ENCODE measurements at places on chromosomes 7 and 10.

DNA sequence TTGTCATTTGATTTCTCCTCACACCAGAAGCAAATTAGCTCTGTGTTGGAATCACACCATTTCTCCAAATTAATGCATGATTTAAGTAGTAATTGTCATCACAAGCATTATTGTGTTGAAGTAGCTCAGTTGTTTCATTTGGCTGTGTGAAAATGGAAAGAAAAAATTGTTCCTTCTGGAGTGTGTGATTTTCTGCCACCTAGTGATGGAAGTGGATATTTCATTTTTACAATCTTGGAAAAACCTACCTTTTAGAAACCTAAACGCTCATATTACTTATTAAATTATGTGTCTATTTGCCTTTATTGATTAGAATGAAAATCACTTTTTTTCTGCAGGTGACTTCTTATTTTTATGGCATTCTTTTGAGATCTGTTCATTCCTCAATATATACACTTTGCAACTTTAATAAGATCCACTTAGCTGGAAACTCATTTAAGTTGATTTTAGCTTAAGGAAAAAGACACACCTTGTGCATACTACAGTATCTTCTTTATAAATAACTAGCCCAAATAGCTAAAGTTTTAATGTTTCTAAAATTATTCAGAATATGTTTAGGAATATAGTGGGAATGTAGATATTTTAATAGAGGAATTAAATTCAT lies 50.0 kb downstream of the SRI start:
- no peaks in the 10 kb centered on the region for H3K27me3 ChIP-seq
- no peak overlapping the region for H3K4me3 ChIP-seq
- H3K4me1 ChIP-seq: no peaks in the 10 kb centered on the region

GRCh38 chr7:135428879-135429278 lies 81.0 kb downstream of the CNOT4 start:
- H3K4me3 ChIP-seq: no peak overlapping the region
- no peak overlapping the region for H3K27ac ChIP-seq
- no peaks in the 10 kb centered on the region for H3K27me3 ChIP-seq
- H3K4me1 ChIP-seq: peaks cover 19% of the 10 kb centered on the region

DNA sequence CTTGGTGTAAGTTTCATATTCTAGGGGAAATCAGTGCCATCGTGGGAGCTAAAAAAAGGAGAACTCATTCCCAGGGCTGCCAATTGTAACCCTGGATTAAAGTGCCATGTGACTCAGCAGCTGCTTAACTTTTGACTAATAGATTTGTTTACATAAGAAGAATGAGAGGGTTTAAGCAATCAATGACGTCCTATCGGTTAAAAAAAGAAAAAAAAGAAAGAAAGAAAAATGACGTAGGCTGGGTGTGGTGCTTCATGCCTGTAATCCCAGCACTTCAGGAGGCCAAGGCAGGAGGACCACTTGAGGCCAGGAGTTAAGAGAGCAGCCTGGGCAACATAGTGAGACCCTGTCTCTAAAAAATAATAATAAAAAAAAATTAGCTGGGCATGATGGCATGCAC lies 116.2 kb upstream of the AFAP1L2 start:
- H3K27me3 ChIP-seq: no peaks in the 10 kb centered on the region
- peak overlapping the region; percentile 40 for H3K4me3 ChIP-seq
- peak overlapping the region; percentile 10 for H3K27ac ChIP-seq

- H3K4me1 ChIP-seq: no peaks in the 10 kb centered on the region
- H3K4me3 ChIP-seq: no peak overlapping the region
- no peaks in the 10 kb centered on the region for H3K36me3 ChIP-seq
- no peak for DNase-seq
Observed at GRCh38 chr7:153852261-153852660, 199.9 kb upstream of the DPP6 start.

DNA sequence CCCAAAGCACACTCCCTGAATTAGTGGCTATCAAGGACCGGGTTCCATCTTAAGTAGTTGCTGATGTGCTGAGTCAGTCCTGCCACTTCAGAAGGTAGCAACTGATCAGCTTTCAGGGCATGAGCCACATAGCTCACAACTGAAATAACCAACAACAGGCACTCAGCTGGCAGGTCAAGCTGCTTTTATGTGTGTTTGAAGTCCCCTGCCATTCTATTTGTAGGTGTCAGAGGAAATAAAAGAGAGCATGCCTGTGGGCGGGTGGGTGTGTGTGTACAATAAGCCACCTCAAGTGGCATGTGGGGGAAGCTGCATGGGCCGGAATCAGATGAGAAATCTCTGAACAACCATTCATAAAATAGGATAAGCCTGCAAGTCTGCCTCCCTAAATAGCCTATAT lies 114.3 kb upstream of the YAE1 start:
- H3K4me3 ChIP-seq: no peak overlapping the region
- no peak for DNase-seq
- H3K4me1 ChIP-seq: no peaks in the 10 kb centered on the region
- peaks cover 13% of the 10 kb centered on the region for H3K27me3 ChIP-seq
- H3K36me3 ChIP-seq: no peaks in the 10 kb centered on the region

DNA sequence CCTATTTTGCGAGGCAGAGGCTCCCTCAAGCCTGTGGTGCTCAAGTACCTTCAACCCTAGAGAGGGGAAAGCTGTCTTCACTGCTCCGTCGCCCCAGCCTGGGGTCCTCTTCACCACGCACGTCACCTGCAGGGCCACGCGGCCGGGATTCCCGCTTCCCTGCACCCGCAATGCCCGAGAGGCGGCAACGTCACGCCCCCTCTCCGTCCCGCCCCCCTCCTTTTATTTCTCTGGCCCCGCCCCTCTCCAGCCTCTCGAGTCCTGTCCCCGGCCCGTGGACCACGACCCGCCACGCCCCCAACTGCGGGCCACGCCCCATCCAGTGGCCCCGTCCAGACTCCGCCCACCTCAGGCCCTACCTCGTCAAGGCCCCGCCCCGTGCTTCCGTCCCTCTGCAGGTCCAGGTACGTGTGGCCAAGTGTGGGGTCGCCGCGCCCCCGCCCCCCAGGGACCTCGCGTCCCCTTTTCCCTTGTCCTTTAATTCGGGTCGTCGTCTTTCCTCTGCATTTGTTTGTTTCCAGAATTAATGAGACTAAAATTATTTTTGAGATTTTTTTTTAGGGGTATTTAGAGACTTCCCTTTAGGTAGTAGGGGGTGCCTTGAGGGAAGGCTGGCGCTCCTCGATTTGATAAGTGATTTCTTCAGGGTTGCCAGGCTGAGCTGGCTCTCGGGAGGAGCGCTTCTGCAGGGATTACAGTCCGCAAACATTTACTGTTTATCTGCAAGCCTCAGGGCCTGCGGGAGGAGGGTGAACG lies 69.8 kb upstream of the BAIAP2L1 start:
- peak; percentile 55 for DNase-seq
- peaks cover 6% of the 10 kb centered on the region for H3K27me3 ChIP-seq
- H3K36me3 ChIP-seq: no peaks in the 10 kb centered on the region
- no peaks in the 10 kb centered on the region for H3K4me1 ChIP-seq
- H3K27ac ChIP-seq: no peak overlapping the region
- H3K4me3 ChIP-seq: no peak overlapping the region

GRCh38 chr10:109740436-109740835 lies 182.9 kb downstream of the XPNPEP1 start:
- H3K4me1 ChIP-seq: no peaks in the 10 kb centered on the region
- H3K4me3 ChIP-seq: no peak overlapping the region
- no peak overlapping the region for H3K27ac ChIP-seq

GRCh38 chr7:77388055-77388641 lies 28.0 kb downstream of the GSAP start:
- no peaks in the 10 kb centered on the region for H3K27me3 ChIP-seq
- H3K4me1 ChIP-seq: peaks cover 16% of the 10 kb centered on the region
- no peak for DNase-seq
- H3K4me3 ChIP-seq: no peak overlapping the region
- no peak overlapping the region for H3K27ac ChIP-seq

DNA sequence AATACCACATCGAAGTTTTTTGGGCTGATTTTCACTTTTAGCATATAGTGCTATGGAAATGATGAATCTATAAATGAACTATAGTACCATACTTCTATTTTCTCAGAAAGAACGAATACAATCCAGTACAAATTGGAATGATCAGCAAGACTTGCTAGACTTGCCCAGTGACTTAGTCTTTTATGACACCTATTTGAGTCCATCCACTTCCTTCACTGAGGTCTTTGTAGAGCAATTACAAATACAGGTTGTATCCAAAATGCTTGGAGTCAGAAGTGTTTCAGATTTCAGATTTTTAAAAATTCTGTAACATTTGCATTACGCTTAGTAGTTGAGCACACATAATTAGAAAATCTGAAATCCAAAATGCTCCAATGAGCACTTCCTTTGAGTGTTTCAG lies 104.3 kb downstream of the NRBF2 start:
- no peaks in the 10 kb centered on the region for H3K27me3 ChIP-seq
- H3K36me3 ChIP-seq: peaks cover 14% of the 10 kb centered on the region
- H3K27ac ChIP-seq: peak overlapping the region; percentile 53
- DNase-seq: no peak
